ENCODE measurements at places on chromosomes 2 and 18.
A peak's percentile ranks its signal among the peaks of the same experiment; 100 is the strongest.

DNA sequence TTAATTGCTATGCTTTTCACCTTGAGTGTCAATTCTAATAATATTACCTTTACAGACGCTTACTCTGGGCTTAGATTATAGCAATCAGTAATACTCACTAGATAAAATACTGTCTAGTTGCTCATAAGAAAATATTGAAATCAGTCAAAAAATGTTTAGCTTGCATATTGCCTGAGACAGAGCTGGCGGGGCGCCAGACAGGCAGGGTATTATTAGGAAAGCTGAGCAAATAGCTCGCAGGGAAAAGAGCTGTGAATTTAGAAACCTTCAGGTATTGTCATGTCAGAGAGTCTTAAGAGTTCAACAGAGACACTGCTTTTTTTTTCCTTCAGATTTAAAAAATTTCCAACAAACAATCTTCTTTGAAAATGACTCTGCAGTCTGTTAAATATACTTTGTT lies 118.4 kb downstream of the MEIS1 start:
- DNase-seq = peak; percentile 52

GRCh38 chr2:196989496-196989895 lies 63.0 kb upstream of the PGAP1 start:
- no peak for DNase-seq

GRCh38 chr18:61850756-61851155 lies 42.1 kb downstream of the RNF152 start:
- DNase-seq = peak; percentile 15

- DNase-seq = no peak
These were observed 295.4 kb upstream of the CRIM1 start for GRCh38 chr2:36060133-36060532.

- DNase-seq = no peak
These were observed 52.3 kb upstream of the COL5A2 start for GRCh38 chr2:189231719-189232323.

DNA sequence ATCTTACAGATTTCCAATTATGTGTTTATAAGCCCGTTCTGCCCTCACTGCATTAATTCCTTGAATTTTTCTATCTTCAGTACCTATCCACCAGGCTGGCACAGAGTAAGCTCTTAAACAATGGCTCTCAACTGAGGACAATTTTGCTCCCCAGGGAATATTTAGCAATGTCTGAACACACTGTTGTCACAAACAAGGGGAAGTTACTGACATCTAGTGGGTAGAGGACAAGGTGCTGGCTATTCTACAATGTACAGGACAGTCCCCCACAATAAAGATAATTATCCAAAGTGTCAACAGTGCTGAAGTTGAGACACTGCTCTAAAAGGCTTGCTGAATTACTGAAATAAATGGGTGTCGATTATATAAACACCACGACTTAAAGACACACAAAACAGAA lies 5.0 kb downstream of the NDUFS1 start:
- no peak for DNase-seq

DNA sequence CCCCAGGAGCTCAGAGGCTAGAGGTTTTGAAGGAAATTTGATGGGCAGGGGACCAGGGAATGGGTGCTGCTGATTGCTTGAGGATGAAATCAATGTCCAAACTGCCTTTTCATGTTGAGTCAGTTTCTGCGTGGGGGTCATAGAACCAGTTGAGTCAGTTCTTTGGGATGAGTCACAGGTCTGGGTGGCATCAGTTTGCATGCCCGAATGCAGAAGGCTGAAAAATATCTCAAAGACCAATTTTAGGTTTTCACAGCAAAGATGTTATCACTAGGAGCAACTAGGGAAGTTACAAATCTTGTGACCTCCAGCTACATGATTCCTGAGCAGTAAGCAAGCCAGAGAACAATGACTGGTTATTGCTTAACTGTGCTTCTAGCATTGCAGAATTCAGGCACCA lies 1135.1 kb upstream of the CRIM1 start:
- peak; percentile 28 for DNase-seq

- DNase-seq = no peak
These were observed 833.2 kb upstream of the GYPC start for GRCh38 chr2:125822746-125823145.

DNA sequence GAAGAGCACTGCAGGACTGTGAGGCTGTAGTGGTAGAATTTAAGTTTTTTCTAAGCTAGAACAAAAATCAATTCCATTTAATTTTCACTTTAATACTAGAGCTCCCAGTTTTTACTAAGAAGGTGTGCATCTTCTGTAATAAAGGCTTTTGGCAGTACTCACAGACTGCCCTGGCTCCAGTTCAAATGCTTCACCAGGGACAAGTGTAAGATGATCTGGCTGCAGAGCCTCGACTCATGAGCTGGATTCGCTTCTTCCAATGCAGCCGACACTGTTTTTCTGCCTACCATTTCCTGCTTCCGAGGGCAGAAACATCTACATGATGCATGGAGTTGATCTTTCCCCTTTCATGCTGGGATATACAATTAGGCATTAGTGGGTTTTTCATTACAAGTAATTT lies 87.0 kb downstream of the FARSB start:
- DNase-seq = no peak

DNA sequence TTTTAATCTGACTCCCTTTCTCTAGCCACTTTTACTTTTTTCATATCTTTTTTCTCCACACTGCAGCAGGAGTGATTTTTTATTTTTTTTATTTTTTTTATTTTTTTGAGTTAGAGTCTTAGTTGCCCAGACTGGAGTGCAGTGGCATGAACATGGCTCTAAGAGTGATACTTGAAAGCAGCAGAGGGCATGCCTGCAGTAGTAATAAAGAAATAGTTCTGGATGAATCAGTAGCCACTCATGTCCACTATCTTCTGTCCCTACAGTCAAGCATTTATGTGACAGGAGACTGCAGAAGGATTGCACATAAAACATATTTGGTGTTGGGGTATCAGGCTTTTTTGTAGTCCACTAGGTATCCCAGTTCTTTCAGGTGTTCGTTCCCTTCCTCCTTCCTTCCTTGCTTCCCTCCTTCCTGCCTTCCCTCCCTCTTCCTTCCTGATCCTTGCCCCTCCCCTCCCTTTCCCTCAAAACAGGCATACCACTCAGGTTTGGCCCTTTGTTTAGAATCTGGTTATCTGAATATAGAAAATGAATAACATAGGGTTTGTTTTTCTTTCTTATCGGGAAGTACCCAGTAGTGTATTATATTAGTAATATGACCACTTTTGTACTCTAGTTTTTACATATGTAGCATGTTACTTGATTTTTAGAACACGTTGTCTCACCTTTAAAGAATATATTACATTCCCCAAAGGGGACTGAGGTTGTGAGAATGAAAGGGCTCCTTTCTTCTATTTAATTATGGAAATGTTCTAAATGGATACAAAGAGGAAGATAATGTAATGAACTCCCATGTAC lies 23.5 kb downstream of the MIB1 start:
- DNase-seq = no peak

DNA sequence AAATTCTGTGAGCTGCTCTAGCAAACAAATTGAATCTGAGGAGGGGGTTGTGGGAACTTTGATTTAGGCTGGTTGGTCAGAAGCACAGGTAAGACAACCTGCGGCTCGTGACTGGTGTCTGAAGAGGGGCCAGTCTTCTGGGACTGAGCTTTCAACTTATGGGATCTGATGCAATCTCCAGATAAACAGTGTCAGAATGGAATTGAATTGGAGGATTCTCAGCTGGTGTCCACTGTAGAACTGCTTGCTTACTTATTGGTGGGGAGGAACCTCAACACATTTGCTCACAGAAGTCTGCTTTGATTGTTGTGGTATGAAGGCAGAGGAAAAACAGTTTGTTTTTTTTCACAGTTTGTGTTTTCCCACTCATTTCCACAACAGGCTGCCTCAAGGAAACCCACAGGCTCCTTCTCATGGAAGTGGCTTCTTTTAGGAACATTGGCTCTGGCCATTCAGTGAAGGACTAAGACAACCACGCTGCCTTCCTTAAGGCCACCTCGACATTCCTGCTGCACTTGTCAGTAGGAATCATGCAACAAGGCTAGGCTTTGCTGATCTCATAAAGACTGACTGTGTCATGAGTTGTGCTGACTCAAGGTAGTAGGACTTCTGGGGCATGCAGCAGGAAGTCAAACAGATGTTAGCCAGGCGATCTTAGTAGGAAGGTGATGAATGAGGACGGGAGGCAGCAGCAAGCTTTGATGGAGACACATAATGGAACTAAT lies 104.7 kb downstream of the TSN start:
- peak; percentile 61 for DNase-seq

GRCh38 chr2:165010556-165010955 lies 55.2 kb upstream of the SLC38A11 start:
- no peak for DNase-seq

GRCh38 chr2:237996021-237996593 lies 29.3 kb downstream of the UBE2F start:
- DNase-seq = no peak

DNA sequence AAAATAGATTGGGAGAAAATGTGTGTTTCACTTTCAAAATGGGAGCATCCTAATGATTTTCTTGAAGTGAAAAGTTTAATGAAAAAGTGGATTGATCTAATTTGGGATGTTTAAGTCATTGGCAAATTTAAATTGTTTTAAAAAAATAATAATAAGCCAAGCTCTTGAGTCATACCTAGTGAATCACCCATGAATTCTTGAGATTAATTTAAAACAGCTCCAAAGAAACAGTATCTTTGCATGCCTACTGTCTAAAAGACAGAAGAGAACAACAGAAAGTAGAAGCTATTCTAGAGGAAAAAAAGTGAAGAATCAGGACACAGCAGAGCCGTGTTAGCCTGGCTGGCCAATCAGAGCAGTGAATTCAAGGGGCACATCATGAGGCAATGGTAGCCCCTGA lies 7.7 kb downstream of the ACVR1C start:
- no peak for DNase-seq

- no peak for DNase-seq
These were observed 309.8 kb upstream of the SETBP1 start for GRCh38 chr18:44370861-44371260.

GRCh38 chr18:59006461-59007067 lies 133.1 kb upstream of the SEC11C start:
- no peak for DNase-seq

GRCh38 chr2:143524559-143525401 lies 395.6 kb downstream of the ARHGAP15 start:
- DNase-seq = no peak

DNA sequence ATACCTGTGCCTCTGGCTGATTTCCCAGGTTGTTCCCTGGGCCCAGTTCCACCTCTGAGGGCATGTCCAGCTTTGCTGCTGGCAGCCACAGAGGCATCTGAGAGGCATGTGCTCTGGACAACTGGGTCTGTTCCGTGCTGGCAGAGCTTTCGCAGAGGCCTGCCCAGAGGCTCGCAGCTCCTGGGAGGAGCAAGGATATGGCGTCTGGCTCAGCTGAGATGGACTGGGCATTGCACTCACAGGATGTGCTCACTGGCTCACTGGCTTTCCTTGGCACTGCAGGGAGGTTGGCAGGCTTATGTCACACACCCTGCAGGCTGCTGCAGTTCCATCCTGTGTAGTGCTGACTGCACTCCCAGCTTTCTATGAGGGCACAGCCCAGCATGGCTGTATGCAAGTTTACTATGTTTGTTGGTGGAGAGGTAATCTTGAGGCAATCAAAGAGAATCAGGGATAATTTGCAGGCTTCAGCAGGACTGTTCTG lies 172.3 kb downstream of the PRKCE start:
- peak; percentile 15 for DNase-seq

DNA sequence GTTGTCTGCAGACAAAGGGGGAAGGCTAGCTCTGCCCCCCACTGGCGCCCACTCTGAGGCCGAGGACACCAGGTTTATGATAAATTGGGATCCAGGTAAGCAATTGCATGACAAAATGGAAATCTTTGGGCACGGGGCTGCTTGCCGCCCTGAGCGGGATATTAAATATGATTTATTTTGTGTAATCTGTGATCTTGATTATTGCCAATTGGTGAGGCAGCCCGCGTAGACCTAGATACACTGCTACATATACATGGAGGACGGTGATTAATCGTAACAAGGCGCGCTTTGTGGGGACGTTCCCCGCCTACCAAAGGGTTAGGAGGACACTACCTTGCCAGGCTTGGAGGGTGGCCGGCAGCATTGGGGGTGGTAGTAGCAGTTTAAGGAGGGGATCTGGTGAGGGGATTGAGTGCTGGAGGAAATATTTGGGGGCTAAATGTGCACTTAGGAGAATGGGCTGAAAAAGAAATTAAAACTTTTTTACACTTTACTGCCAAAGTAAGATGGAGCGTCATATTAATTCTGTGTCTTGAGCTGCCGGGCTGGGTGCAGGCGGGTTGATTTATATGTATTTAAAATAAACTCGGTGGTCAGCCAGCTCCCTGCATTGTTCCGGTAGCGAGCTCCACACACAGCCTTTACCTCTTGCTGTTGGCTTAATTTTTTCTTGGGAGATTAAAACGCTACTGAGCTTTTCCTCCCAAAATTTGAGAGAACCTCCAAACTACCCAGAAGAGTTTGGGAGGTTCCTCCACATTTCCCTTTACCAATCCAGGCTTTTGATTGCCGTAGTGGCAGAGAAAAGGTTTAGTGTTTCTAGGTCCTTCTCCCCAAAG lies 4.1 kb downstream of the HOXD3 start:
- DNase-seq = no peak

DNA sequence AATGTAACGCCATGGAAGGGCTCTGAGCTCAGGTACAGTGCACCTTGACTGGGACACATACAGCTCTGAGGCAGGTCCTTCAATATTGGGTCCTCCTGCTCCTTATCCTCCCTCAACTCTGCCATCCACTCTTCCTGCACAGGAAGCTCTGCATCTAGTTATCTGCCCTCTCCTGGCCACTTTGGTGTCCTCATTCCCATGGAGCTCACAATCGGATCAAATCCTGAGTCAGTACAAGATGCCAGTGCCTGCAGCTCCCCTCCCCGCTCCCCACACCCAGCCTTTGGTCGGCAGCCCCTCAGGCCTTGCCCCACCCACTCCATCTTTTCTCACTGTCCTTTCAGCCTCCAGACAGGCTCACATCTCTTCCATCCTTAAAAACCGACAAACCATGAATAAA lies 58.0 kb downstream of the LRRFIP1 start:
- DNase-seq = no peak

DNA sequence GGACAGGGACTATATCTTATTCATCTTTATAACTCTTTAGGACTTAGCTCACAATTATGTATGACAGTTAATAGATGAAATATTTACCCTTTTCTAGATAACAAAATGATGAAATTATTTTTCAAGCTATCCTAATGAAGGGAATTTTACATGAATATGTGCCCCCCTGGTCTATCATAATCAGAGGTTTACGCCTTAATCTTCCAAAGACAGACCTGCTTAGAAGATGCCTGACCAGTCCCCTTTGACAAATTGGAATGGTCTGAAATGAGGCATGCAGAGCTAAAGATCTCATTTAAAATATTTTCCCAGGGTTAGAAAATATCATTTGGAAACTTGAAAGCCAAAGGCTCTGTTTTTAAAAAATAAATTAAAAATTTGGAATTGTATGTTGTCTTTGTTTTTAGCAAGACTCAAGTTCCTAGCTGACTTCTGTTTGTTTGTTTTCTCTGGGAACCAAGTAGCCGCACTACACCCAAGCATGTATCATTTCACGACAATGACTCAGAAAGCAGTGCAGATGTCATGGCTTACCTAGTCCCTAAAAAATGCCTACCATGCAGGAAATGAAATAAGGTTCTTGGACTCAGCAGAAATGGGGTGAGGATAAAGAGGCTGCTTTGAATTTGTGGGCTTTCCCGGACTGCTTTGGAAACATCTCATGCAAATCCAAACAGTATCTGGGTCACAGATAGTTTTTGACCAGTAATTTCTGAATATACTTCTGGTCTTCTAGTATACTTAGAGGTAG lies 162.1 kb downstream of the ZEB2 start:
- DNase-seq = peak; percentile 93

- DNase-seq = no peak
These were observed 93.6 kb downstream of the LIPG start for GRCh38 chr18:49655266-49656072.
